ENCODE measurements at places on chromosomes 12 and 14.
A peak's percentile ranks its signal among the peaks of the same experiment; 100 is the strongest.

DNA sequence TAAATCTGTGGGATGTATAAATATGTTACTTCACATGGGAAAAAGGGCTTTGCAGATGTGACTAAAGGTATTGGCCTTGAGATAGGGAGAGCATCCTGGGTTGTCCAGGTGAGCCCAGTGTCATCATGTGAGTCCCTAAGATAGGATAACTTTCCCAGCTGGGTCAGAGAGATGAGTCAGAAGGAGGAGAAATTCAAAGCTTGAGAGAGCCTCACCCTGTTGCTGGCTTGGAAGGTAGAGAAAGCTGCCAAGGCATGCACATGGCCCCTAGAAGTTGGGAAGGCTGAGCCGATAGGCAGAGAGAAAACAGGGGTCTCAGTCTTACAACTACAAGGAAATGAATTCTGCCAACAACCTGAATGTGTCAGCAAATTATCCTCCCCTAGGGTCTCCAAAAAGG lies 213.0 kb downstream of the ADGRD1 start:
- no peak for DNase-seq

DNA sequence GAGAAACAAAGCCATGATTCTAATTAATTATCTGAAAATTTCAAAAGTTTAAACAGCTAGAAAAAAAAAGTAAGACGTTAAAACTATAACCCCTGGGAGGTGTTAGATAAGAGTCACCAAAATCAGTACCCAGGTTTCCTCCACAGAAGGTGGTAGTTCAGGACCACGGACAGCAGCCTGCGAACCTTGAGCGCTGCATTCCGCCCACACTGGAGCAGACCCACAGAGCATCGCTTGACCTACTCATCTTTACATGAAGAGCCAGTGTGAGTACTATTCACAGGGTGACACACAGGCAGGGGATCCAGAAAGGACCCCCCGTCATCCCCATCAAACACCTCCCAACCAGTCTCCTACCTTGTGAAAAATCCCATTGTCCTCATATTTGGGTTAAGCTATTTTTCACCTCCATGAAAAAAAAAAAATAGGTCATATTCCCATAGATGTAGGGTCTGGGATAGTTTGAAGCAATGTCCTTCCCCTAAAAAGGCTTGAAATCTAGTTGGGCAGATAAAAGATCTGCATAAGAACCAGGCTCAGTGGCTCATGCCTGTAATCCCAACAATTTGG lies 8.8 kb upstream of the CHGA start:
- DNase-seq, result no peak

DNA sequence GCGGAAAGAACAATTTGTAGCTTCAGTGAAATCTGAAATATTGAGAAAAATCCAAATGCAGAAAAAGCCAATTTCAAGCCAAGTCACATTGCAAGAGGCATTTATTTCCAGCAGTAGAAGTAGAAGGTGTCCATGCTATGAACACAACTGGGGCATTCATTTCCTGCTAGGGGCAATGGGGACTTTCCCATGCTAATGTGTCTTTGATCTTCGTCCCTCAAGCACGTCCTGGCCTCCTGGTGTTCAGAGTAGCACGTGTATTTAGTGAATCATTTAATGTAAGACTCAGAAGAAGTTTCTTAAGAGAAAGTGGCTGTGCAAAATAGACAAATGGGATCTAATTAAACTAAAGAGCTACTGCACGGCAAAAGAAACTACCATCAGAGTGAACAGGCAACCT lies 267.9 kb downstream of the TMEM132C start:
- no peak for DNase-seq

- no peak for DNase-seq
Measured at GRCh38 chr14:81728447-81728846, 194.8 kb upstream of the SEL1L start.

DNA sequence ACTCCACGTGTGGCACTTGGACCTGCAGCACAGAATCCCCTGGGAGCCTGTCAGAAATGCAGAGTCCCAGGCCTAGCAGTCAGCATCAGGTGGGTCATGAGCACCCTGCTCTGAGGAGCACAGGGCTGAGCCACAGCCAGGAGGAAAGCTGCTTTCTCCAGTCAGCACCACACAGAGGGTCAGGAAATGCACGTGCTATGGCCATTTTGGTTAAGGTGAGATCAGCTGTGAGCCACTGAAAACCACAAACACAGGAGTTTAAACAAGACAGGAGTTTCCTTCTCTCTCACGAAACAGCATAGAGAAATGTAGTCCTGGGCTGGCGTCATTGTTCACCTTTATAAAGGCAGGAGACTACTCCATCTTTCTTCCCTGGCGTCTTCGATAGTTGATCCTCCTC lies 204.5 kb upstream of the SFSWAP start:
- DNase-seq, result no peak

DNA sequence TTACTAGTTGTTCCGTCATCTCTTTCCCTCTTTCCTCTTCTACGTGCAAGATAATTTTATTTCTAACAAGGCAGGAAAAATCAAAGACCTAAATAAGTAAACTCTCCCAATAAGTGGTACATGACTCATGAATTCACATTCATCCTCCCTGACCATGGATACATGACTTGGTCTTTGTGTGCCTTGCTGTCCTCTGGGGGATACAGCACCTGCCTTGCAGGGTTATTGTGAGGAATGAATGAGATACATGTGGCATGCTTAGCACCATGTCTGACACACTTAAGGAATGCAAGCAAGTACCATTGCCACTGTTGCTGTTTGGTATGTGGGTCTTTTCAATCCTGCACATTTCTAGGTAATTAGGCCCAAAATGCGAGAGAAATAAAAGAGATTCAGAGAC lies 208.4 kb downstream of the DPF3 start:
- no peak for DNase-seq

GRCh38 chr14:71970272-71970671 lies 38.0 kb downstream of the RGS6 start:
- DNase-seq, result no peak

DNA sequence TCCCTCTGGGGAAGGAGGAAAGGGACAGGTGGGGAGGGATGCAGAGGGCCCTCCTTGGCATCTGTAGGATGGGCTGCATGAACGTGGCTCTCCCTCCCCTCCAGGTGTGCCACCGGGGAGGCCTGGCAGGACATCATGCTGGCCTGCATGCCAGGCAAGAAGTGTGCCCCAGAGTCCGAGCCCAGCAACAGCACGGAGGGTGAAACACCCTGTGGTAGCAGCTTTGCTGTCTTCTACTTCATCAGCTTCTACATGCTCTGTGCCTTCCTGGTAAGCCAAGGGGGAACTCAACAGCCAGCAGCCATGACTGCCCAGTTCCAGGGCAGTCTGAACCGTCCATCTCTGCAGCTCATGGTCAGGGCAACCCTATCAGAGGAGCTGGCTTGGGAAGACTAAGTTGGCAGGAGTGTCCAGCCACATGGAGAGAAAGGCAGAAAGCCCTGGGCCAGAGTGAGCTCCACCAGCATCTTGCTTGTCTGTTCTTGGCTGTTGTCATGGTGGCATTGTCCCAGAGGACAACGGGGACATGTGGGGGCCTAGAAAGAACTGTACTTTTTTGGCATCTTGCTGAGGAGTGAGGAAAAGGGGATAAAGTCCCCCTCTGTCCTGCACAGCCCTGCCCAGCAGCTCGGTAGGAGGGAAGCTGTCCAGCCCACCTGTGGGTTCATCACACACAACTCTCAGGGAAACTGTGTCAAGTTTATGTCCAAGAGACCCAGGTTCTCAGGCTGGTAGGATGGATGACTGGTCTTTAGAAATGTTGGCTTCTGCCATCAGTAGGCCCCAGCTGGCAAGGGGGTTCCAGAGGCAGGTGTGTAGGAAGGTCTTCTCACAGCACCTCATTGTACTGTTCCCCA lies 129.8 kb upstream of the FKBP4 start:
- no peak for DNase-seq

- DNase-seq, result no peak
Measured at GRCh38 chr12:84919271-84919670, 6.7 kb upstream of the SLC6A15 start.

DNA sequence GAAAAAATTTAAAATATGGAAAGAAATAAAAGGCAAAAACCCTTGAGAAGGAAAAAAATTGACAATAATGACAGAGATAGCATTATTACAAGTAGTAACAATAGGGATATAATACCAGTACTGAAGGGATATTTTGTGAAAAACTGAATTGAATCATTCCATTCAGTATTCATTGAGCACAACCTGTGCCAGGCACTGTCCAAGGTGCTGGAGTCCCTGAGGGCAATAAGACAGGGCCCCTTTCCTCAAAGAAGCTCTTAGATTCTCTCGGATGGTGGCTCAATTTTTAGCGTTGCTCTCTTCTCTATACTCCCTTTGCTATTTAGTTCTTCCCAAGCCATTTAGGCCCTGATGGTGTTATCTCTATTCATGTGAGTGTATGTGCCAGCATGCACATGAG lies 34.3 kb upstream of the GAS2L3 start:
- no peak for DNase-seq

GRCh38 chr12:13559318-13559978 lies 362.9 kb downstream of the EMP1 start:
- no peak for DNase-seq

DNA sequence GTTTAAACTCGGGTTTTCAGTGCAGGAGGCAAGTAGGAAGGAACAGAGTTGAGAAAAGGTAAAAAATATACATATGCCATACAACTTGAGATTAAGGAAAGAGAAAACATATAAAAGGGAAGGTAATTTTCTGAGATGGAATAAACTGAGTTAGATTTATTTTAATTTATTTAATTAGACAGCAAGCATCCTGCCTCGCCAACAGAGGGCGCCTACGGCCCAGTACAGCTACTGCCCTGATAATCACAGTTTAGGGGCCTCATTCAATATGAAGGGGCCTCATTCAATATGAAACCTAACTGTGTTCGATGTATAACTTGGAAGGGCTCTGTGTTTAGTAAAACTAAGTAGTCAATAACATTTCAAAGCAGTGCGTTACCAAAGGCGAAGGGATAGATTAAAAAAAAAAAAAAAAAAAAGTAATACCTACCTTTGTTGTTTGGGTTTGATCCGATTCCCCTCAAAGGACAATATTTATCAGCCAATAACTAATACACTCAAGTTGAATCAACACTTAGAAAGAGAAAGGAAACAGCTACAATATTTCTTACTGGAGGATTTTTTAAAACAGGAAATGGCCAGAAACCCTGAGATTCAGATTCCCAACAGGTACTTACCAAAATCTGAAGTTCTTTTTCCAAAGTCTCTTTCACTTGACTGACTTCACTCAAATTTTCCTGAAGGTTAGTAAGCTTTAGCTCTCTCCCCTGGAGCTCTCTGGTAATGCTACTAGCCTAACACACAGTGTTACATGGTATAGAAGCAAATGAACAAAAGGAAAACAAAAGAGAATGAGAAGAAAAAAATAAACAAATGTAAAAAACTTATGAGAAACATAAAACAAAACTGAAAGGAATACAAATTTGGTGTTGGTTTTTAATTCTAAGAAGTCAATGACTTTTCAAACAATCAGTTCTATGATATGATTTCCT lies 70.0 kb upstream of the VPS33A start:
- peak; percentile 33 for DNase-seq

DNA sequence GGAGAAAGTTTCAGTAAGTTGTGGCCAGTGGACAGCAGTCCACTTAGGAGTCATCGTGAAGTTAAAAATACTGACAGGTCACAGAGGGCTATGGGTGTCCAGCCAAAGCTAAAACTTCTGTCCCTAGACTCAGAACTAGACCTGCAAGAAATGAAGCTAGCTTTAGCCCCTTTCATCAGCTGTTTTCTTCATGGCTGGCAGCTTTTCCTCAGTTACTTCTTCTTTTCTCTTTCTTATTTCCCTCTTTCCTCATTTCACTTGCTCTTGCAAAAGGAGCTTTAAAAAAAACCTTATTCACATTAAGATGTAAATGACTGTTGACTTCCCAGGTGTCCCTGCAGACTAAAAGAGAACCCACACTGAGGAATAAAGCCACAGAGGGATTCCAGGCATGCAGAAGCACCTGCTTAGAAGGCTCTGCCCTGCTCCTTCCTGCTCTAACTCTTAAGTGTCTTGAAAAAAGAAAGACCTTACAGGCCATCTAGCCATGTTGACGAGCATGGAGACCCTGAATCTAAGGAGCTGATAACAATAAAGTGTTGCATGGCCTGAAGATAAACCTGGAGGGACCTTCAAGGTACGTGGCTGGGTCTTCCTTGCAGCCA lies 69.7 kb upstream of the CCND2 start:
- no peak for DNase-seq

DNA sequence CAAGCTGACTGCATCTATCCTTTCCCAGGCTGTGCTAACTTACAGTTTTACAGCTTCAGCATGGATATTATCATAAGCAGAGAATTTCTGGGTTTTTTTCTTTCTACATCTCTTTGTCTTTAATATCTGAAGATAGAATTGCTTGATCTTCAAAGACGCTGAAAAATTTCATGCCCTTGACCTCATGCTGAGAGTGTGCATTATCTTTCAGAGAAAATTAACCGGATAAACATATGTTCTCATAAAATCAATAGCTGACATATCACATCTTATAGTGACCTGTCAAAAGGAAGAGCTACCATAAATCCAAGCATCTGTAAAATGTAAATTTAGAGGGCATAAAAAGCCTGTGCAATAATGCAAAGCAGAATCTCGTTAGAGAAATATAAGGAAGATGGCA lies 1704.1 kb upstream of the FLRT2 start:
- DNase-seq, result no peak
